ENCODE measurements at places on chromosomes 12 and 14.

DNA sequence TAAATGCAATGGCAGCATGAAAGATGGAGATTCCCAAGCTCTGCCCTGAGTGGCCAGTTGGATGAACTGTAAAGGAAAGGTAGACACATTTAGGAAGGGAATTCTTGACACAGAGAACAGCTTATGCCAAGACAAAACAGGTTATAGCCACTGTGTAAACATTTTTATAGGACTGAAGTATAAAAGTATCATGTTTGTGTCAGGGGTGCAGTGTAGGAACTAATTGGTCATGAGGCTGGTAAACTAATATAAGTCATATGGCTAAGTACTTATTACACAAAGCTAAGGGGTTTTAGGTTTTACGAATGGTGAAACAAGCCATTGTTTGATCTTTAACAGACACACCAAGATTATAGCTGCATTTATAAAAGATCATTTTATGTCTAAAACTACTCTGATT is 207.7 kb upstream of the SLC16A7 start:
- no peak for DNase-seq

DNA sequence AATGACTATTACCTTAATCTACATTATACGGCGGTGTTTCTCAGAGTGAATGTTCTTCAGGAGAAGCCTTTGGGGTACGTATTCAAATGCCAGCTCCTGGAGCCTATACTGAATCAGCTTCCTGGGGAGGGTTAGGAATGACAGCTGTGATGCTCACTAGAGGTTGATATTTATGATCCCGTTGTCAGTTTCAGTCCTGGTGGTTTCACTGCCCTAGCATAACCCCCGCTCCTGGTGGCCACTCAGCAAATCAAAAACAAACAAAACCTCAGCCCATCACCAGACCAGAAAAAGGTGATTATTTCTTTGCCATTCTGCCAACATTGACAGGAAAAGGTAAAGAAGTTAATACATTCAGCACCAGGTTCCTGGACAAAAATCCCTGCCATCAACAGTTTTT is 136.5 kb upstream of the CRY1 start:
- DNase-seq = no peak

DNA sequence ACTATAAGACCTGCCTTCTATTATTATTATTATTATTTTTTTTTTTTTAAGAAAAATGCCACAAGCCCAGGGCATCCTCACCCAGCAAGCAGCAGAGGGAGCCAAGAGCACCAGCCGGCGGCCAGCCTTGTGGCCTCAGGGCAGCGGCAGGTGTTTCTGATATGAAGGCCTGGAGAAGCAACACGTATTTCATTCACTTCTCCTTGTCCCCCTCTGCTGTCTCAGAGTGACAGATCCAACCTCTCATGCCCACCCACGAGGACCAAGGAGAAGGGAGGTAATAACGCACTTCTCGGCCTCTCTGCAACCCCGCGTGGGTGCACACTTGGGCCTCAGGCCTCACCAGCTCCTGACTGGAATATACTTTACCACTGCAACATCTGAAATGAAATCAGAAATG is 25.4 kb downstream of the CDC42BPB start:
- no peak for DNase-seq

- no peak for DNase-seq
These were observed 32.1 kb downstream of the ZFP36L1 start for GRCh38 chr14:68760761-68761160.

DNA sequence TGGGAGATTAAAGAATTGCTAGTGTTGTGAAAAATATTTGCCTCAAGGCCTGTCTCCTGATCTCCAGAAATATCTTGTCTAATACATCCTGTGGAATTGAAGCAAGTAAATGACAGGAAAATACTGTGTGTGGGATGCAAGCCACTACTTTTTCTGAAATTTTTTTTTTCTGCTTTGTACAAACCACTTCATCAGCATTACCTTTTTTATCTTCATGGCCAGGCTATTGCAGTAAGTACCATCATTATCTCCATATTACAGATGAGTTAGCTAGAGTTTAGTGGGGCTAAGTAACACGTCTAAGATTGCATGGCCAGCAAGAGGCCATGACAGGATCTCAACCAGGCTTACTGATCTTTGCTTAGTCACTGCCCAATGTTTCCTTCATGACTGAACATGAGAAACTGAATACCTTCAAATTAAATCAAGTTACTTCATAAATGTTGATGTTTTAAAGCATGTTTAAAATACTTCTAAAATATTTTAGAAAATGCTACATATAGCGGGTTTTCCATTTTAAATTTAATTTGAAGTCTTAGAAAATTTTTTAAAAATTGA is 273.7 kb downstream of the SLC6A15 start:
- no peak for DNase-seq

GRCh38 chr12:66044731-66045130 is 85.8 kb downstream of the LLPH start:
- no peak for DNase-seq

DNA sequence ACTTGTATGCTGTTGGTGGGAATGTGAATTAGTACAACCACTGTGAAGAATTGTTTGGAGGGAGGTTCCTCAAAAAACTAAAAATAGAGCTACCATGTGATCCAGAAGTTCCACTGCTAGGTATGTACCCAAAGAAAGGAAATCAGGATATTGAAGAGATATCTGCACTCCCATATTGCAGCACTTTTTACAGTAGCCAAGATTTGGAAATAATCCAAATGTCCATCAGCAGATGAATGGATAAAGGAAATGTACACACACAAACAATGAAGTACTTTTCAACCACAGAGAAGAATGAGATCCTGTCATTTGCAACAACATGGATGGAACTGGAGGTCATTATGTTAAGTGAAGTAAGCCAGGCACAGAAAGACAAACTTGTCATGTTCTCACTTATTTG is 25.9 kb downstream of the TIGAR start:
- no peak for DNase-seq

DNA sequence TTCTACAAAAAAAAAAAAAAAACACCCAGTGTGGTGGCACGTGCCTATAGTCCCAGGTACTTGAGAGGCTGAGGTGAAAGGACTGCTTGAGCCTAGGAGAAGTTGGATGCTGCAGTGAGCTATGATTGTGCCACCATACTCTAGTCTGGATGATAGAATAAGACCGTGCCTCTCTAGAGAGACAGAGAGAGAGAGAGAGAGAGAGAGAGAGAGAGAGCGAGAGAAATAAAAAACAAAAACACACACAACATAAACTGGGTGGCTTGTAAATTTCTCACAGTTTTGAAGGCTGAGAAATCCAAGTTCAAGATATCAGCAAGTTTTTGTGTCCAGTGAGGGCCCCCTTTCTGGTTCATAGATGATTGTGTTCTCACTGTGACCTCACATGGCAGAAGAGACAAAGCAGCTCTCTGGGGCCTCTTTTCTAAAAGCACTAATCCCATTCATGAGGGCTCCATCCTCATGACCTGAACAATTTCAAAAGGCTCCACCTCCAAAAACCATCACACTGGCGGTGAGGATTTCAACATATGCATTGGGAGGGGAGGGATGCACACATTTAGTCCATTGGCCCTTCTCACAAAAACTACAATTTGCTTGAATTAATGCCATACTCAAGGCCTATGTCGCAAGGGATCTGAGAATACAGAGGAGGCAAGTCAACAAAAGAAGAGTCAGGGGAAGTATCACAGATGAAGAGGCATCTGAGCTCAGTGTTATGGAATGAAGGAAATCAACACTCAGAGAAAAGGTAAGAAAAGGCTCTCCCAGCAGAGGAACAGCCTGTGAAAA is 94.9 kb downstream of the PPM1H start:
- no peak for DNase-seq

DNA sequence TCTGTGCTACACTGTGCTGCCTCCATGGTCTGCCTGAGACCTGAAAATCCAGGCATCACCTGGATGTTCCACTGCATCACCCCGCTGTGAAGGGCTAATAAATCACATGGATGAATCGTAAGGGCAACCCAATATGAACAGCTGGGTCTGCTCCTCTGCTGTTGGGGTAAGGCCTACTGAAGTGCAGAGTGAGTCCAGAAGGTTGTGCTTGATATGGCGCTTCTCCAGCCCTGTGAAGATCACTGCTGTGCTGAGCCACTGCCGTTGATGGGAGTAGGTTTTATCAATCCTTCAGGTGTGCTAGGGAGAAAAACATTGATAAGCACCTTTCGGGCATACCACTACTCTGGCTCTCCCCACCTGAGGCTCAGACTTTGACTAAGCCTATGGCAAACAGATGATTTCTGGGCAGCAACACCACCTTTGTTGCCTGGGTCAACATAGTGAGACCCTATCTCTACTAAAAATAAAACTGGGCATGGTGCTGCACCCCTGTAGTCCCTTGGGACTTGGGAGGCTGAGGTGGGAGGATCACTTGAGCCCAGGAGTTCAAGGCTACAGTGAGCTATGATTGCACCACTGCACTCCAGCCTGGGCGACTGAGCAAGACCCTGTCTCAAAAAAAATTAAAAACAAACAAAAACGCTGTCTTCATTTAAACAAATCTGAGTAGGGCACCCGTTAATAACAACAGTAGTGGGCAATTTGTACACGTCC is 1.7 kb downstream of the ACVRL1 start:
- DNase-seq = no peak

- no peak for DNase-seq
These were observed 213.7 kb downstream of the GXYLT1 start for GRCh38 chr12:41930866-41931437.

DNA sequence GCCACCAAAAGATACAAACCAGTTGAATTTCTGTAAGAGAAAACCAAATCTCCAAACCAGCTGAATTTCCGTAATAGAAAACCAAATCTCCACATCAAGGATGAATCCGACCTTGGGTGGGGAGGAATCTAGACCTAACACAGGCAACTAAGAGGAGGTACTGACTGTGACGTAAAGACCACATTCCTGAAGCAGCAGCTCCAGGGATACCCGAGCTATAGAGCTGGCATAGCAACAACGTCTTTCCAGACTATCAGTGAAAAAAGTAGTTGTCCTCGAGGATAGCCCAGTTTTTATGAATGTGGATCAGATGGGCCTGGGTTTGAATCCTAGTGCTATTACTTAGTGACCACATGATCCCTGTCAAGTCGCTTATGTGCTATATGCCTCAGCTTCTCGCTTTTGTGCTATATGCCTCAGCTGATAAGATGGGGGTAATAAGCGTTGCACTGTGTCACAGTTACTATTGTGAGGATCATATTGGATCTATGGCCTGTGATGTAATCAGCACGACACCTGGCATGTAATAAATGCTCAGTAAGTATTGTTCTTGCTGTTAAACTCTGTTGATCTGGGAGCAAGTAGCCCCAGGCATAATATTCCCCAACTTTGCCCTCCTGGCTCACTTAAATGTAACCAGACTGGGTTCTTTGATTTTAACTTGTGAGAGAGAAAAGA is 113.8 kb downstream of the EGLN3 start:
- DNase-seq = no peak
